Mesothelial cell of epicardium (in vitro differentiated cells): ENCODE measurements at places on chromosomes 5 and 9.

- H3K27ac ChIP-seq = peak overlapping the region; percentile 23
- H3K4me3 ChIP-seq = no peak overlapping the region
- DNase-seq = no peak
- no peaks in the 10 kb centered on the region for H3K36me3 ChIP-seq
- no peaks in the 10 kb centered on the region for H3K27me3 ChIP-seq
- H3K4me1 ChIP-seq = peaks cover 34% of the 10 kb centered on the region
Measured at GRCh38 chr5:168612123-168612522, 33.0 kb upstream of the PANK3 start.

GRCh38 chr5:157350939-157351801, 85.2 kb downstream of the CYFIP2 start:
- peaks cover 2% of the 10 kb centered on the region for H3K4me1 ChIP-seq
- no peak overlapping the region for H3K27ac ChIP-seq
- H3K27me3 ChIP-seq = no peaks in the 10 kb centered on the region
- DNase-seq = no peak
- no peak overlapping the region for H3K4me3 ChIP-seq

GRCh38 chr5:68499987-68500386, 284.4 kb downstream of the PIK3R1 start:
- H3K27me3 ChIP-seq = no peaks in the 10 kb centered on the region
- no peak overlapping the region for H3K4me3 ChIP-seq
- no peak overlapping the region for H3K27ac ChIP-seq

GRCh38 chr5:16957304-16958196, 21.5 kb upstream of the MYO10 start:
- H3K4me3 ChIP-seq = no peak overlapping the region
- DNase-seq = no peak
- H3K27ac ChIP-seq = no peak overlapping the region
- no peaks in the 10 kb centered on the region for H3K27me3 ChIP-seq
- no peaks in the 10 kb centered on the region for H3K36me3 ChIP-seq

DNA sequence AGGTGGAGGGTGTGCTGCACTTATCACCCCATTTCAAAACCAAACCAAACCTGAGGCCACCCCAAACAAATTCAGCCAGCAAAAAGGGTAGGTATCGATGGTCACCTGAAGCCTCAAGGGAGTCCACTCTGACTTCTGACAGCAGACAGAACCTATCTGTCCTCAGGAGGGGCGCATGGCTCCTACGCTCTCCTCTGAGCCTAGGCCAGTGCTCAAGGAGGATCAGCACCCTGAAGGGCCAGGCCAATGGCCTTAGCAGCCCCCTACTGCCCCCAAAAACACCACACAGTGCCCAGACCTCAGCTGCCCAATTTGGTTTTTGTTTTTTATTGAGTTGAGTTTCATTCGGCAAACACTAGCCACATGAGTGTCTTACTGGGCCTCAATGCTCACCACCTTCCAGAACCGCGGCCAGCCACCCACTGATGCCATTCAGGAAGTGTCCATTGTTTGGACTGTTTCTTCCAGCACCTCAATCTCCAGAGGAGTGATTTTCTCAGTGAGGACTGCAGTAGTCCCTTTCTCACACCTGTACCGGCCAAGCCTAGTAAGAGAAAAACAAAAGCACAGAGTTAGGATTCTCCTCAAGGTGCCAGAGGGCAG, 62.0 kb downstream of the PSMB7 start:
- no peak overlapping the region for H3K4me3 ChIP-seq
- no peaks in the 10 kb centered on the region for H3K4me1 ChIP-seq
- DNase-seq = no peak
- peaks cover 36% of the 10 kb centered on the region for H3K36me3 ChIP-seq

DNA sequence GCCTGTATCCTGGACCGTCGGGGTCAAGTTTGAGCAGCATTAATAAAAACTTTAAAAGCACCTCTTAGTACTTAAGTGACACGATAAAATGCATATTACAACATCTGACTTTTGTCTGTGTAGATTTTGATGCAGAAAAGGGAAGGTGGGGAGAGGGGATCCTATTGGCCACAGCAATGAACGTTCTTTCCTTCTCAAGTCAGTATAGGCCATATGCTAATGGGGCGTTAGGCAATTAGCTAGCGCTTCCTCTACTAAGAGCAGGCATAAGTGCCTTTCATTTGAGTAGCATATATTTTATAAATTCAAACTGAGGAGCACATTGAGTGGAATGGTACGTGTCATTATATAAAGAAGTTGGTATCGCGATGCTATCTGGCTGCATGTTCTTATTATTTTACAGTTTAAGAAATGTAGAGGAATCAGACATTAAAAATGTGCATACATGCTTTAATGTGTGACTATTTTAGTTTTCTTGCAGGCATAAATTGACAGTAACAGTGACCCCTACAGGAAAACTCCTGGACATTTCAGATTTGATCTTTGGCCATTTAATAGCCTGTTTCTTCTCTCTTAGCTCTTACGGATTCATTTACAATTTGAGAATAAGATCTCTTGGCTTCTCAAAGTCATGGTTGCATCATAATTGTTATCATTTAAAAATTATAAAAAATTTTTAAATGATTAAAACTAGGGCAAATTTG, 1.1 kb upstream of the GNA14 start:
- DNase-seq = no peak
- H3K4me1 ChIP-seq = peaks cover 11% of the 10 kb centered on the region
- no peaks in the 10 kb centered on the region for H3K36me3 ChIP-seq

DNA sequence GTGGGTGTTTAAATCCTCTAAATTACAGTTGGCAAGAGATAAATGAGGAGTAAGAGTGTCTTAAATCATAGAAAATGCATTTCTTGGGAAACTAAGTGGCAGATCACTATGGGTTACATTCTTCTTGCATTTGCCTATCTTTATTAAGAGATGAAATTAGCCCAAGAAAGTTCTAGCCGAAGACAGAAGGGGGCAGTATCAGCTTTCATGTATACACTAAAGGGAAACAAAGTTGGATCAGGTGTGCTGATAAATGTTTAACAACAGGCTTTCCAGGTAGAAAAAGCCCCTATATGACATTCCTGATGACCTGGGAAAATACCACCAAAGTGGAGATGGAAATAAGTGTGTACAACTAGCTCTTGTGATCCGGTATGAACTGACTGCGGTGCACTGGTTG, 81.9 kb upstream of the TLR4 start:
- H3K36me3 ChIP-seq = no peaks in the 10 kb centered on the region
- peaks cover 2% of the 10 kb centered on the region for H3K27me3 ChIP-seq
- H3K4me1 ChIP-seq = no peaks in the 10 kb centered on the region
- no peak for DNase-seq
- no peak overlapping the region for H3K4me3 ChIP-seq

- no peaks in the 10 kb centered on the region for H3K36me3 ChIP-seq
- H3K27me3 ChIP-seq = no peaks in the 10 kb centered on the region
- no peak for DNase-seq
- no peak overlapping the region for H3K27ac ChIP-seq
- H3K4me3 ChIP-seq = no peak overlapping the region
Measured at GRCh38 chr5:3035452-3035851, 284.0 kb upstream of the IRX2 start.

- H3K4me1 ChIP-seq = peaks cover 8% of the 10 kb centered on the region
- H3K4me3 ChIP-seq = no peak overlapping the region
- no peak for DNase-seq
- no peaks in the 10 kb centered on the region for H3K36me3 ChIP-seq
- H3K27me3 ChIP-seq = no peaks in the 10 kb centered on the region
- no peak overlapping the region for H3K27ac ChIP-seq
Measured at GRCh38 chr5:174559141-174559540, 165.2 kb upstream of the MSX2 start.

DNA sequence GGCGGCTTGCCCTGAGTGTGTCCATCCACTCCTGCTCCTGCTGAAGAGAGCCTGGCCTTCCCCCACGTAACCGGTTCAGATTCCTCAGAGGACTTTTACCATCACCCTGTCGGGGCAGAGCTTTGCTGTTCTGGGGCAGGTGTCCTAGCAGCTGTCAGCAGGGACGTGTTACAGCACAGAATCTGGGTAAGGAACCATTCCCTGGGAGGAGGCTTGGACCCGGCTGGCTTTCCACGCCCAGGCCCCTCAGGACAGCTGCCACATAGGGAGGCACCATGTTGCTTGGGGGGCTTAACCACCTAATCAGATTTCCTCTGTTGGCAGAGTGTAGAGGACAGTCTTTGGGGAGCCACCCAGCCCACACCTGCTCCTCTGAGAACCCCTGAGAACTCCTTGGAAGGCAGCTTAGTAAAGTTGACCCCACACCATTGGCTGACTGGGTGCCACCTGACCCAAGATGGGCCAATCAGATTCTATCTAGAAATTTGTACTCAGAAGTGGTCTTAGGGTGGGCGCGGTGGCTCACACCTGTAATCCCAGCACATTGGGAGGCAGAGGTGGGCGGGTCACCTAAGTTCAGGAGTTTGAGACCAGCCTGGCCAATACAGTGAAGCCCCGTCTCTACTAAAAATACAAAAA, 23.3 kb upstream of the EEIG1 start:
- no peak overlapping the region for H3K27ac ChIP-seq
- H3K36me3 ChIP-seq = peaks cover 6% of the 10 kb centered on the region
- no peak for DNase-seq
- no peak overlapping the region for H3K4me3 ChIP-seq

GRCh38 chr9:16571127-16571802, 299.2 kb downstream of the BNC2 start:
- H3K4me1 ChIP-seq = peaks cover 52% of the 10 kb centered on the region
- DNase-seq = no peak

DNA sequence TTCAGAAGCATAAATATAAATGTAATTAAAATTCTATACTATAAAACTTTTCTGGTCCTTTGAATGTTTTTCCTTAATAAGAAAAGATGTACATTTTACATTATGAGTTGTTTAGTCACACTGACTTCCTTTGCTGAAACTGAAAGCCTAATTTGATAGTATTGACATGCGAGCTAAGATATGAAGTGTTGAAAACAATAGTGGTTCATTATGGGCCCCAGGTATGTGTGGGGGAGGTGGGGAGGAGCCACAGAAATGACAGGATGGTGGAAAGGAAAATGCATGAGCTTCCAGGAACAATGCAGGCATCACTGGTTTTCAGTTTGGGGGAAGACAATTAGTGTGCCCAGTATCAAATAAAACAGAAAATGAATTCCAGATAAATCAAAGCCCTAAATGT, 35.4 kb upstream of the RLN1 start:
- H3K4me3 ChIP-seq = no peak overlapping the region
- no peaks in the 10 kb centered on the region for H3K27me3 ChIP-seq
- H3K36me3 ChIP-seq = no peaks in the 10 kb centered on the region
- no peak for DNase-seq
- H3K4me1 ChIP-seq = peaks cover 4% of the 10 kb centered on the region

DNA sequence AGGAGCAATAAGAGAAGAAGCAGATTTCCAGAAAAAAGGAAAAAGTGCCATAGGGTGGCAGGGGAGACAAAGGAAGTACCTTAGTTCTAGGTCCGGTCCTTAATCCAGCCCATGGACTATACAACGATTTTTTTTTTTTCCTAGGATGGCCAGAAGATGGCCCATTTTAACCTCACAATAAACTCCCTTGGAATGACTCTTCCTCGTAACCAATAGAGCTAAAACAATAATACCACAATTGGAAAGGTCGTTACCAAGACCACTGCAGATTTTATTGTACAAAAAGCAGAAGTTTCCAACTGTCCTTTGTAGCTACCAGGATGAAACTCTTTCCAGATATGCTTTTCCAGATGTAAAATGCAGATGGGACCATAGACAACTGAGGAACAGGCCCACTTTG, 34.4 kb upstream of the SSBP2 start:
- H3K4me1 ChIP-seq = peaks cover 30% of the 10 kb centered on the region
- H3K36me3 ChIP-seq = no peaks in the 10 kb centered on the region
- H3K27me3 ChIP-seq = no peaks in the 10 kb centered on the region
- no peak for DNase-seq
- H3K4me3 ChIP-seq = no peak overlapping the region

DNA sequence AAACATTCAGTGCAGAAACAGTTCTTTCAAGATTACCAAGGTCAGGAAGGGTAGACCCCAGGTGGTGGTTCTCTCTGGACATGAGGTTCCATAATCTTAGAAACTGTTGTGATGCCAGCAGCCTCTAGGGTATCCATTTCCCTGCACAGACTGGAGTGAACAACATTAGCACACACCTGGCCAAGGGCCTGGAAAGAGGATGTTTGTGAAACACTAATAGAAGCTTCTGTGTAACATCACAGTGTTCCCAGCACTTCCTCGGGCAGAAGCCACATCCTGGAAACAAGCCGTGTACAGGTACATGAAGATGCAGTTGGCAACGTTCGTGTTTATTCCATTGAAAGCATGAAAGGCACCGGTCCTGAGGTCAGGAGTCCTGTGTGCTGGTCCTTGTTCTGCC, 598.2 kb upstream of the KLF4 start:
- no peak overlapping the region for H3K27ac ChIP-seq
- no peaks in the 10 kb centered on the region for H3K4me1 ChIP-seq
- H3K4me3 ChIP-seq = no peak overlapping the region
- DNase-seq = no peak
- H3K36me3 ChIP-seq = no peaks in the 10 kb centered on the region

- H3K4me1 ChIP-seq = peaks cover 6% of the 10 kb centered on the region
- no peak overlapping the region for H3K27ac ChIP-seq
- DNase-seq = no peak
Measured at GRCh38 chr5:34580983-34581382, 75.1 kb upstream of the RAI14 start.

- H3K36me3 ChIP-seq = no peaks in the 10 kb centered on the region
Measured at GRCh38 chr5:179266291-179267070, 78.8 kb downstream of the ADAMTS2 start.

- no peaks in the 10 kb centered on the region for H3K27me3 ChIP-seq
- H3K27ac ChIP-seq = peak overlapping the region; percentile 24
- H3K36me3 ChIP-seq = peaks cover 6% of the 10 kb centered on the region
- H3K4me3 ChIP-seq = no peak overlapping the region
Measured at GRCh38 chr9:69371001-69371400, 46.0 kb downstream of the ENTREP1 start.
